CD4-positive, alpha-beta T cell treated with Interleukin-12 subunit alpha and Interleukin-12 subunit beta, for 1 hour (primary cell): ENCODE measurements at places on chromosomes 4 and X.

- DNase-seq: no peak
These were observed 10.0 kb downstream of the MSL3 start for GRCh38 chrX:11768039-11768438.

DNA sequence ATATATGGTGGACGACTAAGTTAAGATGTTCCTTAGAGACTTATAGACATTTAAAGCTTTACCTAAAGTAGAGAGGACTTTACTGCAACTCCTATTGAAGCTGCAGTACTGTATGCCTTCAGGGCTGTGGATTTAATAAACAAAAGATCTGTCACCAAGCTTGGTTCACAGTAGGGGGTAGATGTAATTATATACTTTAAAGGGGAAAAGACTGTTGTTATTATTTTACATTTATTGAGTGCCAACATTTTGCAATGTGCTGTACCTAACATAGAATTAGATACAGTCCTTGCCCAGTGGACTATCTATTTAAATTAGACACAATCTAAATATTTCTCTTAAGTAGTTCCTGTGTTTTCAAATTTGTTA lies 67.2 kb downstream of the SLIT2 start:
- no peak for DNase-seq

DNA sequence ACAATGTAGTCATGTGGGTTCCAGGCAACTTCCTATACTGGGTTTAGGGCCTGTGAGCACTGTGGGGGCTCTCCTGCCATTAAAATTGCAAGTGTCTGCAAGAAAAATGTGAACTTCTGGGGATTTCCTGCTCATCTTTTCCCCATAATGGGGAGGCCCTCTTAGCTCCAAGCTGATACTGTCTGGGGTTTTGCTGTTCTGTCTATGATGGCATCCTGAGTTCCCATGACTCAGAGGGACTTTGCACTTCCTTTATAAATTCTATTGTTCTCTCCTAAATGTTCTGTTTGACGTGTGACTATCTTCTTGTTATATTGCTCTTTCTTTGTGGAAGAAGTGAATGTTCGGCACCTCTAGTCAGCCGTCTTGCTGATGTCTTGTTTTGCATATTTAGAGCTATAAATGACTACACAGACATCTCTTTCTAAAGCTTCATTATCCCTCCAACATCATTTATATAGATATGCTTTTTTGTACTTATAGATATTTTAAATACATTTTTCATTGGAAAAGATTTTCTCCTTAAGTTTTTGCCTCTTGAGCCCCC lies 465.8 kb downstream of the NAF1 start:
- no peak for DNase-seq

DNA sequence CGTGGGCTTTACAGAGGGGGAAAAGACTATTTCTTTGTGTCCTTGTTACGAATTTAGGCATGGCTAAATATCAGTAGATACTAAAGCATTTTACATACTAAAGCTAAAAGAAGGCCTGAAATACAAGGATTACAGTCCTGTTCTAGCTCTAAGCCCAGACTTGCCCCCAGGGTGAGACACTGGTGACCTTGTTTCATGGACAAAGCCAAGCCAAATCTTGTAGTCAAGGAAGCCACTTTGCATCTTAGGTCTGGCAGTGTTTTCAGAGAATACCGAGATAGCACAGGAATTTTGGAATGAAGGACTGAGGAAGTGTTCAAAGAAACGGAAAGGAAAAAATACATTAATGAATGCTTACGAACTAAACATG lies 733 bp upstream of the G3BP2 start:
- DNase-seq: no peak

DNA sequence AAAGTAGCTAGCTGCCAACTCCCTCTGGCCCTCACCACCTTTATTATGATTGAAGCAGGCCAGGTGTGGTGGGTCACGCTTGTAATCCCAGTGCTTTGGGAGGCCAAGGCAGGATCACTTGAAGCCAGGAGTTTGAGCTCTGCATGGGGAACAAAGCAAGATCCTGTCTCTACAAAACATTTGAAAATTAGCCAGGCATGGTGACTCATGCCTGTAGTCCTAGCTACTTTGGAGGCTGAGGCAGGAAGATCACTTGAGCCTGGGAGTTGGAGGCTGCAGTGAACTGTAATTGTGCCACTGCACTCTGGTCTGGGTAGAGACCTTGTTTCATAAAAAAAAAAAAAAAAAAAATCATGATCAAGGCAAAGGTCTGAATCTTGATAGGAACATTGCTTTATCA lies 467.0 kb upstream of the DIPK2B start:
- no peak for DNase-seq

GRCh38 chr4:76622126-76622525 lies 187.1 kb downstream of the SHROOM3 start:
- DNase-seq: no peak
